ENCODE measurements at places on chromosomes 3 and 15.

DNA sequence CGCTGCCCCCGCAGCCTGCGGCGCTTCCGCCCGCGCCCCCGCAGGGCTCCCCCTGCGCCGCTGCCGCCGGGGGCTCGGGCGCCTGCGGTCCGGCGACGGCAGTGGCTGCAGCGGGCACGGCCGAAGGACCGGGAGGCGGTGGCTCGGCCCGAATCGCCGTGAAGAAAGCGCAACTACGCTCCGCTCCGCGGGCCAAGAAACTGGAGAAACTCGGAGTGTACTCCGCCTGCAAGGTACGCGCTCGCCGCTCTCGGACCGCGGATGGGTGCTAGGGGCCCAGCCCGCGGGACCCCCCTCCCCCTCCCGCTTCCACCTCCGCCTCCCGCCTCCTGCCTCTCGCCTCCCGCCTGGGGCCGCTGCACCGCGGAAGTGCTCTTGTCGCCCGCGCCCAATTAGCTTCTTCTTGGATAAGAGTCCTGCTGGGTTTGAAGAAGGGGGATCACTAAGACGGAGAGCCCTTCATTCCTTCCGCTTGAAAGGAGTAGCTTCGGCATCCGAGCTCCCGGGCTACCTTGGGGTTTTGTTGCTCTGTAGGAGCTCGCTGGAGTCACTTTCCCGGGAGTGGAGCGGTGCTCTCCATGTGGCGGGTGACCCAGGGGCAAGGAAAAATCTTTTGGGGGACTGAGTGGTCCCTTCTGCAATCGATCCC lies 426 bp downstream of the KAT2B start:
- peak; percentile 86 for DNase-seq

- no peak for DNase-seq
These were observed 327.3 kb upstream of the GBE1 start for GRCh38 chr3:82088749-82089148.

- DNase-seq, result no peak
These were observed 528.2 kb downstream of the NR2F2 start for GRCh38 chr15:96858694-96859093.

DNA sequence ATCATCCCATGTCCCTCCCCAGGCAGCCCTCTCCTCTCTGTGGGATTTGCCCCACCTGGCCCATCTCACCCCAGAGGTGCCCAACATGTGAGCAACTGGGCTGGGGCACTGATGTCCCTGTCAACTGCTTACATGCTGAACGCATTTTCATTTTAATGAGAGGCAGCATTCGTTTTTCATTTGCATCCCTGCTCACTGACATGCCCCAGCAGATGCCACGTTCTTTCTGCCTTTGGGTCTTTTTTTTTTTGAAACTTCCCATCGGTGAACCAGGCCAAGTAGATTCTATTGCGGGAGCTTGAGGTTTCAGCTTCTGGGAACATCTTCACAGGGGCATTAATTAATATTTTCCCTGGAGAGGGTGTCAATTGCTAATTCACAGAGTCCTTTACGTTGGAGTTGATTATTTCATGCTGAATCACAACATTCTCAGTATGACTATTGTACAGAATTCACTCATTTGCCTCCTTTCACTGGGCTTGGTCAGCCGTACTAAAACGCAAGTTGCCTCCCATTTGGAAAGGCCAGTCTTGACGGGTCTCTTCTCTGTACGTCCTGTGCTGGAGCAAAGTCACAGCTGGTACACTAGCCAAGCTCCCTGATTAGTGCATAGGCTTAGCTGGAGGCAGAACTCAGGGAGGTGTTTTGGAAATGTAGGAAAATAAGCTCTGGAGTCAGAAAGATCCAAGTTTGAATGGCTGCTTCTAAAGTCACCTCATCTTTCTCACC lies 69.8 kb downstream of the CHRNA7 start:
- DNase-seq, result no peak

DNA sequence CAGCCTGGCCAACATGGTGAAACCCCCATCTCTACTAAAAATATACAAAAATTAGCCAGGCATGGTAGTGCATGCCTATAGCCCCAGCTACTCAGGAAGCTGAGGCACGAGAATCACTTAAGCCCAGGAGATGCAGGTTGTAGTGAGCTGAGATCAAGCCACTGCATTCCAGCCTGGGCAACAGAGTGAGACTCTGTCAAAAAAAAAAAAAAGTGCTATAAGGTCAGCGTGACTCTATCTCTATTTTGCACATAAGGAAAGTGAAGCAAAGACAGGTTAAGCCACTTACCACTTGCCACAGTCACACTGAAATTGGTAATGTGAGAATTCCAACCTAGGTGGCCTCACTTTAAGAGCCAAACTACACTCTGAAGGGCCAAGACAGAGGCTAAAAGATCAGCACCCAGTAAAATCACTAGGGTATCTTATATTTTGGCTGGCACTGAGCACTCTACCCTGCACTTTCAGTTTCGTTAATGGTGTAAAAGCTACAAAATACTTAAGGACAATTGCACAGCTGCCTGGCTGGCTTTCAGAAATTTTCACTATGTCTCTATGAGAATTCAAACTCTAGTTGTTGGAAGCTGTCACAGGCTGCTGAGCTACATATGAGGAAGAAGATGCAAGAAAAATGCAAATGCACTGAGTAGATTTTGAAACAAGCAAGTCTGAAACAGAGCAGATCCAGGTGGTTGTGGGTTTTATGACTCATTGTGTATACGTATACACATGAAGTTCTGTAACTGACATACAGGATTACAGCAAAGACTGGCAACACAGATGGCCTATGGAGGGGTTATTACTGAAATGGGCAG lies 32.7 kb downstream of the TRANK1 start:
- peak; percentile 93 for DNase-seq

- DNase-seq, result no peak
These were observed 50.6 kb downstream of the GADL1 start for GRCh38 chr3:30843877-30844276.

DNA sequence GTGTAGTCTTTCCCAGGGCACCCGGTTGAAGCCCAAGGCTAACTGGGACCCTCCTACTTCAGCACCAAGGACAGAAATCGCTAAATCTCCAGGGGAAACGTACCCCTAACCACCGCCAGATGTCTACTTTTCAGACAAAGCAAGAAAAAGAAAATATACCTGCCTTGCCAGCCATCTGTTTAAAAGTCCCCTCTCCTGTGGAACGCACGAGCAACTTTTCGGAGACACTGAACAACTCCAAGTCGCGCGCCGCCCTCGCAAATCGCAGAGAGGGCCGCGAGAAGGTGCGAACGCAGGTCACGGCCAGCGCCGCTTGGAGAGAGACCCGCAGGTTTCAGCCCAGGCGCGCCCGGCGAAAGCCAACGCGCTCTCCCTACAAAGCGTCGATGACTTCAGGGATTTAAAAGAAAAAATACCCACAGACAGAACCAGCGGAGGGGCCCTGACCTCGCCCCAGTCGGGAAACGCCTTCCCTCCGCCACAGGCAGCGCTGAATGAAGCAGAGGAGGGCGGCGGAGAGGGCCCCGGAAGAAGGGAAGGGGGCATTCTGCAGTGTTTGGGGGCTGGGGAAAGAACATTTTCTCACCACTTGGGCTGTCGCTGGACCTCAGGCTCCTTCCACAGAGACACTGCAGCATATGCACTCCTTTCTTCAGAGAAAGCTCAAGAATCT lies 213.1 kb downstream of the FGF12 start:
- DNase-seq, result peak; percentile 26

GRCh38 chr15:28058082-28058481 lies 41.0 kb downstream of the OCA2 start:
- no peak for DNase-seq

GRCh38 chr3:135997554-135998320 lies 32.2 kb downstream of the PPP2R3A start:
- DNase-seq, result no peak

- DNase-seq, result peak; percentile 82
These were observed 44.6 kb upstream of the VILL start for GRCh38 chr3:37945807-37946530.

DNA sequence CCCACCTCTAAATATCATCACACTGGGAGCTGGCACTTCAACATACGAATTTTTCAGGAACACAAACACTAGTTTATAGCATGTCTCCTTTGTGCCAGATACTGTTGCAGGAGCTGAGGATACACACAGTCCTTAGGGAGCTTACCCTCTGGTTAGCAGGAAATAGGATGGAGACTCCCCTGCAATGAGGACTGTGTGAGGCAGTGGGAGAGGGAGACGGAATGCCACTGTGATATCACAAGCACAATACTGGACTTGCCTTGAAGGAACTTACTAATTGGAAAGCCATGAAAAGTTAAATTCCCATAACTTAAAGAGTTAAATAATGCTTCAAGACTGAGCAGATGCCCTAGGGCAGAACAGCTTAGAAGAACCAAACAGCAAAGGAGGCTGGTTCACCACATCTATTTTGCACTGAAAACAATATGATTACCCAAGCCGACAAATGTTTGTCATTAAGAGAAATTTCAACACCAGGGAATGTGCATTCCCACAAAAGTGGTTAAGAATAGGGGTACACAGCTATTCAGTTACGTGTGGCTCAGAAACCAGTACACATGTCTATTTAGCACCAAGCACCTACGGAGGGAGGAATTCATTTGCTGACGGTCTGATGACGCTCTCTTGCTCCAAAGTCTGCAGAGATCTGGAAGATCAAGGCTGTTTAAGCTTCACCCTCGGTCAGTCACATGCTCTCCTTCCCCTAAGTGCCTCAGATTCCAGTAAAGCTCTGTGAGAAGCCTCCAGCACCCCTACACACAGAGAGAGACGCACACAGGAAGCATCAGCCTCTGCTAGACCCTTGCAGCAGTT lies 5.2 kb downstream of the TBC1D2B start:
- DNase-seq, result peak; percentile 94

GRCh38 chr15:59410391-59410896 lies 27.5 kb upstream of the FAM81A start:
- no peak for DNase-seq

- no peak for DNase-seq
These were observed 32.6 kb upstream of the KLF13 start for GRCh38 chr15:31294067-31294466.

DNA sequence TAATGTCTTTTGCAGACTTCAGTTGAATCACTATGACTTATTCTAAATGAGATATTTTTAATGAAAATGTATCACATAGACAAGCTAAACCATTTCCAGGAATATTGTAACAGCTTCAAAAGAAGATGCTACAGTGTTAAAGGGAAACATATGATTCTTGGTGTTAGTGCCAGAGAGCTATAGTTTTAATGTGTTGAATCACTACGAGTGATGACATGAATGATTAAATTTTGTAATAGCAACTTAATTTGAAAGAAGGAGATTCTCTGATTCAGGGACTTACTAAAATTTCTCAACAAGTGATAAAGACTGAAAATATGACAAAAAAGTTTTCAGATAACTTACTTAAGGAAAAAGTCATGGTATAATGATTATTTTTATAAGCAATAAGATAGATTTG lies 267.3 kb upstream of the SLITRK3 start:
- no peak for DNase-seq

DNA sequence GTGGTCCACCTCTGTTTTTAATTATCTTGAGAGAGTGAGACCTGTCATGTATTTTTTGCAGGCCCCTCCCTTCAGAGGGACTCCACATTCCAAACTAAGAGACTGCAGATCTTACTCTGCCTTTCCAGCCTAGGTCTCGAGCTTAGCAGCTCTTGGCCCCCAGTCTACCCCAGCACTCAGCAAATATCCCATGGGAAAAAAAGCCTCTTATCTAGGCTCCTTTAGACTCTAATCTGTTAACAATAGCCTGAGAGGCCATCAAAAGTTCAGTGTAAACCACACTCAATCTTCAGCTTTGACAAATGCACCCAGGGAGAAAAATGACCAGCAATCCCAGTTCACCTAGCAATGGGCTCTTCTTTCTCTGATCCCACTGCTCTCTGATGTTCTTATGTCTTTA lies 8.6 kb upstream of the BLM start:
- no peak for DNase-seq

DNA sequence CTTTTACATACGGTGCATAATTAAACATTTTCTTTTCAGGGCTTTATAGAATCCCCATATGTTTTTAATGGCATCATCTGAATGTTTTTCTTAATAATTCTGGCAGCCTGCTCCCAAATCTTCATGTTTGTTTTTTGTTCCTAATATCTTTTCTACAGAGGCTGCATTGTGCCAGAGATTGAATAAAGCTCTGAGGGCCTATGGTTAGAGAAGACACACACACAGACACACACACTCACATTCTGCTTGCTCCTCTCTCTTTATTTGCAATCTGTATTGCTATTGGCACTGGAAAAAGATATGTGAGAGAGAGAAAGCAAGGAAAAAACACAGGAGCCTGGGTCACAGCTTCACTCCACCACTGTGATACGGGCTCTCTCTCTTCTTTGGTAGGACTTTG lies 136.0 kb downstream of the MECOM start:
- no peak for DNase-seq

GRCh38 chr15:89442671-89443307 lies 53.6 kb downstream of the RHCG start:
- DNase-seq, result peak; percentile 6

DNA sequence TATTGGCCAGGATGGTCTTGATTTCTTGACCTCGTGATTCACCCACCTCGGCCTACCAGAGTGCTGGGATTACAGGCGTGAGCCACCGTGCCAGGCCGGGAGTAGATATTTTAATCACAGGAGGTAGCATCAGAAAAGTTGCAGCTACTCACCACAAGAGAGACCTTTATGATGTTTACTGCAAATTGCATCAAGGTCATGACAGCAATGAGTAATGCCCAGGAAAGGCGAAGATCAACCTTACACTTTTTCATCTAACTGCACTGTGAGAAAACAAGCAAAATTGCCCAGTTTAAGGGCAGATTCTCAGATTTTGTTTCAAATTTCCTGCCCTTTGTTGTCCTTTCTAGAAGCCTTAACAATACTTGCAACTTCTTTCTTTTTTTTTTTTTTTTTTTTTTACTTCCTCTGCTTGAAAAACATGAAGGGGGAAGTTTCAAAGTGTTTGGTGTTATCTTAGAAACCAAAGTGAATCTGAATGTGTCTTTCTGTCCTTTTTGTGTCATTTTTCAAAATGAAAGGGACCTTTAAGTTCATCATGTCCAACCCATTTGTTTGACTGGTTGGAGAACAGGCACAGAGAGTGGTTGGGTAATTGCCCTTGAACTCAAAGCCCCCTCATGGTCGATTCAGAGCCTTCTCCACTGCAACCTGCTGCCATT lies 25.0 kb downstream of the TGFBR2 start:
- peak; percentile 81 for DNase-seq

GRCh38 chr3:77065750-77066149 lies 25.9 kb downstream of the ROBO2 start:
- DNase-seq, result no peak

- DNase-seq, result no peak
These were observed 41.6 kb downstream of the NKIRAS1 start for GRCh38 chr3:23875113-23875725.

DNA sequence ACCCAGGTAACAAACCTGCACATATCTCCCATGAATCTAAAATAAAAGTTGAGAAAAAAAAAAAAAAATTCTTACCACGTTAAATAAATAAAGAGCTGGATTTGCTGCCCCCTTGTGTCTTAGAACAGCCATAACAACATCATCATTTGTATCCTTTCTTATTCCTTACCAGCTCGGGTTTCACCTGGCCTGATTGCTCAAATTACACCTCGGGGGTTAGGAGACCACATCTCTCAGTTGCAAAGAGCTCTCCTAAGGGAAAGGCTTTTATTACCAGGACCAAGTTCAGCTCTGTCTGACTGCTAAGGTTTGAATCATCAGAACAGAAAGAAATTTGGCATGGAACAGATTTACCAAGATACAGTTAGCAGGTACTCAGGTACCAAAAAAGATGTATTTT lies 25.8 kb upstream of the RPL39L start:
- peak; percentile 69 for DNase-seq

All from mesenchymal stem cell (in vitro differentiated cells and primary cell).